ENCODE measurements at places on chromosomes 3 and 15.

- DNase-seq, result no peak
Measured at GRCh38 chr3:180048840-180049239, 12.1 kb upstream of the PEX5L start.

GRCh38 chr3:96182756-96183155 is 631.6 kb upstream of the EPHA6 start:
- DNase-seq, result no peak

DNA sequence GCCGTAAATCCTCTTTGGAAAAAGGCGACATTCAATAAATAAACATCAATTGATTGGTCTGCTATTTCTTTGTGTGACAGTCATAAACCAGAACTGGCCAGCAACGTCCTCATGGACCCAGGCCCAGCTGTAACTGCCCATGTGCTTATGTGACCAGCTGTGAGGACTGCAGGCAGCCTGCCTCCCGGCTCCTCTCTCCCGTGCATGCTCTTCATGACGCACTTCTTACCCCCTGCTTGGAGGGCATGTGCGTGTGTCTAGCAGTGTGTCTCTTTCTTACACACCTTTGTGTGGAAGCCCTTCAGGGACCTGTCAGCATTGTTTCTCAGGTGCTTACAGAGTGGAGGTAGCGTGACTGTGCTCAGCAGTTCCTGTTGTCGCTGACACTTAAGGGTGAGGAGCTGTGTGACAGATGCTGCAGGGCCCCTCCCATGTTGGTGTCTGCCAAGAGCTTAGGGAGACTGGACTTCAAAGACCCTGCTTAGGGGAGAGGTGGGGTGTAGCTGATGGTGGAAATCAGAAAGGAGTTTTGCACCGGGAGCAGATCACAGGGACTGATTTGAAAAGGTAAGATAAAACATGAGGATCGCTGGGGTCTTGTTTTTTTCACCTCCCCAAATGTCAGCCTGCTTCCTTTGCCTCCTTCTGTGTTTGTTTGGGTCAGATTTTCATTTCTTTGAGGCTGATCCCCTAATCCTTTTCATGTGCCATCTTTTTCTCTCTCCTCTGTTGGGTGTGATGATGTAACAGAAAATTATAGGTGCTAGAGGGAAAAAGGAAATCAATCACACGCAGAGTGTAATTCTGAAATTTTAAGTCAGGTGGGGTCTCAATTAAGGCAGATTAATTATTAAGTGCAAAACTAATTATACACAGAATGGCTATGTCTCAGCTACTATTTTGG is 2.1 kb downstream of the PODXL2 start:
- DNase-seq, result no peak

GRCh38 chr15:34025252-34025651 is 13.8 kb downstream of the AVEN start:
- no peak for DNase-seq

GRCh38 chr3:121768452-121768851 is 18.9 kb upstream of the GOLGB1 start:
- DNase-seq, result no peak

- DNase-seq, result no peak
Measured at GRCh38 chr3:38354588-38355330, 8.2 kb downstream of the XYLB start.

DNA sequence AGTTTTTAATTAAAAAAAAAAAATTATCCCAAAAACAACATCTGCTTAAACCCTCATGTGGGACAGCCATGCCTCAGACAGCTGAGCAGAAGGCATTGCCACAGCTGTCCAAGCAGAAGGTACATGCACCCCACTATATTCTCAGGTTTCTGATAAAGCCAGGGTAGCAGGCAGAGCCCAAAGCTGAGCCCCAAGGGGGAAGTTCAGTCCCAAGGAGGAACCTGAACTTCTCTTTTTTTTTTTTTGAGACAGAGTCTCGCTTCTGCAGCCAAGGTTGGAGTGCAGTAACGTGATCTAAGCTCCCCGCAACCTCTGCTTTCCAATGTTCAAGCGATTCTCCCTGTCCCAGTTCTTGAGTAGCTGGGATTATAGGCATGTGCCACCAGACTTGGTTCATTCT is 33.2 kb downstream of the MKRN2 start:
- DNase-seq, result no peak

GRCh38 chr3:61118830-61119229 is 132.4 kb downstream of the FHIT start:
- DNase-seq, result no peak

DNA sequence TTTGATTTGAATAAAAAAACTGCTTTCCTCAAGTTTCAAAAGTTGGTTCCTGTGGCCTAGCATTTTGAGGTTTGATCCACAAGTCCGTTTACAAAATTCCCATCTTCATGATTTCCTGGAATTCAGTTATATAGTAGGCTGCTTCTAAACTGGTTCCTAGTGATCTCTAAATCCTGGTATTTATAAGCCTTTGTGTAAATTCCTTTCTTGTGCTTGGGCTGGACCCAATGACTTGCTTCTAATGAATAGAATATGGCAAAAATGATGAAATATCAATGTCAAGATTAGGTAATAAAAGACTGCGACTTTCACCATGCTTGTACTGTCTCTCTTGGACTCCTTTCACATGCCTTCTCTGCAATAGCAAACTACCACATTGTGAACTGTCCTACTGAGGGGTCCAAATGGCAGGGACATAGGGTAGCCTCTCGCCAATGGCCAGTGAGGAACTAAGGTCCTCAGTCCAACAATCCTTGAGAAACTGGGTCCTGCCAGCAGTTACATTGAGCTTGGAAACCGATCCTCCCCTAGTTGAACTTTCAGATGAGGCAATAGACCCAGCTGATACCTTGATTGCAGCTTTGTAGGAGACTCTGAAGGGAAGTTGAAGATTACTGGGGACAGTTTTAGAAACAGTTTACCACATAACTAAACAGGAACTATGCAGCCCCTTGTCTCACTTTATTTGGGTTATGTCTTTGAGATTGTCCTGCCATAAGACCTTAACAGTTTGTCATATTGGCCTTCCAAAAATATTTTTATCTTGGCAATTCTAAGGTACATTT is 303.9 kb upstream of the TBC1D5 start:
- DNase-seq, result peak; percentile 25

GRCh38 chr3:171688593-171688992 is 121.7 kb downstream of the PLD1 start:
- no peak for DNase-seq

DNA sequence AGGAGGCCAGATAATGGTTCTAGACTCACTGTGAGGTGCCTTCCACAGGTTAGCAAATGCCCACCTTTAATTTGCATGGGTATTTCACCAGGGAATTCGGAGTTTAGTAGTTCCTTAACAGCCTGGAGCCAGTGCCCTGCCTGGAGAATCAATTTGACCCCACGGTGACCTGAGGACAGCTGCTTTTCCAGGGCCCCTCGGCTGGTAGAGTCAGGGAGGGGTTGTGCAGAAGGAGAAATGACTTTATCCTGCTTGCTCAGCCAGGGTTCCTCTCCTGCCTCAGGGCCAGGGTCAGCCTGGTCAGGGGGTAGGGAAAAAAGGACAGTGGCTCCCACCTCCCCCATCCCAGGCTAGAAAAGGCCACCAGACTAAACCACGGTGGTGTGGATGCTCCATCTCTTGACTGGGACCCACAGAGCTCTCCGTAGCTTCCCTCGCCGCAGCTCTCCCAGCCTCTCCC is 12.0 kb downstream of the DLL4 start:
- no peak for DNase-seq

DNA sequence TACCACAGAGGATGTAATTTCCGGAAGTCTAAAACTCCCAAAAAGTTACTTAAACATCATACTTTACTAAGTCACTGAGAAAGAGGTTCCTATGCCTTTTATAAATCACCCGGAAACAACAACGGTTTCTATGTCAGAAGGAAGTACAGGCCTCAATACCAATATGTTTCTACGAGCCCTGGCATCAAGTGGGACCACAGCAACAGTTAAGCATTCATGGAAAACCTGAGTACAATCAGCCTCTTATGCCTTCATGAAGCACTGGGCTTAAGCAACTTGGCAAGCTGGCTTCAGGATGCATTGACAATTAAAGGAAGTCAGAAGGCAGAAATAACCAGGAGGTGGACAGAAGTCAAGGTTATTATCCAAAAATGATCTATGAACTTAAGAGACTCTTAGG is 19.1 kb upstream of the B3GNT5 start:
- no peak for DNase-seq

- no peak for DNase-seq
Measured at GRCh38 chr3:10432156-10432845, 73.1 kb downstream of the ATP2B2 start.

DNA sequence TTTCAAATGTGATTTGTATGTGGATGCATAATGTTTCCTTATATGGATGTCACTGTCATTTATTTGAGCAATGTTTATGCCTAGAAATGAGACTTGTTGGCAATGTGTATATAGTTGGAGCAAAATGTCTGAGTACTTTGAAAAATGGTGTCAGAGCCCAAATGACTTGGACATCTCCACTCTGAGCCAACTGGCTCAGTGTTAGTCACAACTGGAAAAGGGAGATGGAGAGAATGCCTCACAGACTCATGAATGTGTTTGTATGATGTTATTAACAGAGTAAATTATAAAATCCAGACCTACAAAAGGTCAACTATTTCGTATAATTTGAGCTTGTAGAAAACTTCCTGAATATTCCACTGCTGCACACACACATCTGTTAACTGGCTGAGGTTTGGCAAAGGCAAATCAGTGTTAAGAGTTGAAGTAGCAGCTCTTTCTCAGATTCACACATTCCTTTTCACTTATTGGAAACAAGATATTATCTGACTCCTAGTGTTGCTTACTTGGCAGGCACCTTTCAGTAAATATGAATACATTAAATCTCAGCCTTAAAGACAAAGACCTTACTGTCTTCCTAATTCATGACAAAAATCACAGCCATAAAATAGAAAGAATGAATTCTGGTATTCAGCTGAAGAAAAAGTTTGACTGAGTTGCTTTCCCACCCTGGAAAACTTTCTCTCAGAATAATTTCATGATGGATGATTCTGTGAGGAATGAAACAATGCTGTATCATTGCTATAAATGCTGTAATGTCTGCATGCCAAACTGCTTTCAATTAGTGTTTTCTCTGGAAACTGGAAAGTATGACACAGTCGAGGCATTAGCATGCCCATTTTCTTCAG is 27.0 kb downstream of the ADIPOQ start:
- no peak for DNase-seq

GRCh38 chr3:69856965-69857705 is 117.9 kb downstream of the MITF start:
- DNase-seq, result no peak

- no peak for DNase-seq
Measured at GRCh38 chr3:19931767-19932188, 2.2 kb downstream of the EFHB start.

DNA sequence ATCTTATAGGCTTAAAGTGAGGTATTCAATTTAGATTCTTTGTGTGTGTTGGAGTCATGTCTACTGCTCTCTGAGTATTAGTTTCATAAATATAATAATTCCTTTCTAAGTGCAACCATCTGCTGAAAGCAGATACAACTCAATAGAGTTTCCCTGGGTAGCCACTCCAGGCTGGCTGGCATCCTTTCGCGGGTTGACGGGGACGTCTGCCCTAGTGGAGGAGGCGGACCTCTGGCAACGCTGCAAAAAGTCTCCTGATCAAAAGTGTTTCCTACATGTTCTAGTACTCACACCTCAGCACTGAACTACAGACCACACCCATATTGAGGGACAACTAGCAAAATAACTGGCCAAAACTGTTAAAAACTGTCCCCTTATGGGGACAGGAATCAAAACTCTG is 2.5 kb downstream of the MOBP start:
- no peak for DNase-seq

GRCh38 chr3:175149675-175150074 is 290.5 kb downstream of the NAALADL2 start:
- no peak for DNase-seq

- no peak for DNase-seq
Measured at GRCh38 chr3:9590282-9590791, 36.7 kb upstream of the LHFPL4 start.

GRCh38 chr3:15055019-15055557 is 10.0 kb downstream of the MRPS25 start:
- no peak for DNase-seq

DNA sequence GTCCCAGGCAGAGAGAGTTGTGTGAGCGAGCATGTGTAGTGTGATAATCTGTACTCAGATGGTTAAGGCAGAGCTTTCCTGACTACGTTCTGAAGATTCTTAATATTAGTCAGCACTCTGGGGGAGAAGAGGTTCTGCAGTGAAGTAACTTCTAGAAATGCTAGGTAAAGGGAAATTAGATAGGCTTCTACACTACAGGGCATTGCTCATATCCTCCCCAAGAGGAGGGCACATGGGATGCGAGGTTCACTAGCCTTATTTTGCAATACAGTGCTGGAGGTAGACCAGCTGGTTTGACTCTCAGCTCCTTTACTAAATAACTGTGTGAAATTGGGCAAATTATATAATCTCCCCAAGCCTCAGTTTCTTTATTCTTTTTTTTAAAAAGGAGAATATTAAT is 300.3 kb upstream of the PDZRN3 start:
- DNase-seq, result no peak

GRCh38 chr3:158313338-158313927 is 203.5 kb downstream of the RSRC1 start:
- DNase-seq, result no peak

DNA sequence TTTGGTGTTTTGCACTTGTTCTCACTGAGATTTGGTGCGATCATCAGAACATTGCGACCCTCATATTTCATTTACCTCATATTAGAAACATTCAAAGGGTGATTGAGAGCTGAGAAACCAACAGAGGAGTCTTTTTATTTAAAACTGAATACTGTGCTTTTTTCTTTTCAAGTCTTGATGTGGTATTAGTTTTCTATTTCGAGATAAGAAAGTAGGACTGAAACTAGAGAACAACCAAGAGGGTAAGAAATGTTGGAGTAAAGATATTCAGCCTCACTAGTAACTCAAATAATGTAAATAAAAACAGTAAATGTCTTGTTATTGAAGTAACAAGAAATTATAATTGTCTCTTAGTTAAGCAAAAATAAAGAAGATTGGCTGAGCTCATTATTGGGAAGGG is 26.5 kb downstream of the EFHB start:
- no peak for DNase-seq

DNA sequence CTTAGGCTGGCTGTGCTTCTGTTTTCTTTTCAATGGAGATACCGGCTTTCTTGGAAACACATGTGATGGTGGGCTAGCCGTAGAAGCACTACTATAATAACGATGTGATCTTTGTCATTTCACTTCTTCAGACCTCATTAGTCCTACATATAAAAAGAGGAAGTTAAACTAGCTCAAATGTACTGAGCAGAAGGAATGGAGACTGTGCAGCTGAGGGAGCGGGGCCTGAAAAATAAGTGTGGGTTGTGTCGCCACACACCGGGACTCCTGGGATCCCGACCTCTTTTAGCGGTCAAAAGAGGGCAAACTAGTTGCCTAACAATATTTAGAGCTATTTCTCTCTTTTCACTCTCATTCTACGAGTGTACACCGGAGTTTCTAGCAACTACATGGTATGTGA is 1.0 kb upstream of the RNF7 start:
- DNase-seq, result peak; percentile 56

DNA sequence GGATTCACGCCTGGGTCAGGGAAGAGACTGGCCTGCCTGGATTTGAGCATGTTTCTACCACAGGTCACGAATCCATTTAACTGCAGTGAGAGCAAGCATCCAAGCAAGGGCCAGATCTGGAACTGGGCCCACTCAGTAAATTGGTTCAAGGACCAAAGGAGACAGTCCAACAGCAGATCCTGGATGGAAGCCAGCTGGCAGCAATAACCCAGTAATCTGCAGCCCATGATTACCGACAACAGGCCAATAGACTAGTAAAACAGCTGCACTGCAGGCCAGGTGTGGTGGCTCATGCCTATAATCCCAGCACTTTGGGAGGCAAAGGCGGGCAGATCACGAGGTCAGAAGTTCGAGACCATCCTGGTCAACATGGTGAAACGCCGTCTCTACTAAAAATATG is 11.8 kb downstream of the SAMD7 start:
- DNase-seq, result no peak

All from bone marrow (tissue), 2 donors.